ENCODE measurements at places on chromosomes 1 and 21.

DNA sequence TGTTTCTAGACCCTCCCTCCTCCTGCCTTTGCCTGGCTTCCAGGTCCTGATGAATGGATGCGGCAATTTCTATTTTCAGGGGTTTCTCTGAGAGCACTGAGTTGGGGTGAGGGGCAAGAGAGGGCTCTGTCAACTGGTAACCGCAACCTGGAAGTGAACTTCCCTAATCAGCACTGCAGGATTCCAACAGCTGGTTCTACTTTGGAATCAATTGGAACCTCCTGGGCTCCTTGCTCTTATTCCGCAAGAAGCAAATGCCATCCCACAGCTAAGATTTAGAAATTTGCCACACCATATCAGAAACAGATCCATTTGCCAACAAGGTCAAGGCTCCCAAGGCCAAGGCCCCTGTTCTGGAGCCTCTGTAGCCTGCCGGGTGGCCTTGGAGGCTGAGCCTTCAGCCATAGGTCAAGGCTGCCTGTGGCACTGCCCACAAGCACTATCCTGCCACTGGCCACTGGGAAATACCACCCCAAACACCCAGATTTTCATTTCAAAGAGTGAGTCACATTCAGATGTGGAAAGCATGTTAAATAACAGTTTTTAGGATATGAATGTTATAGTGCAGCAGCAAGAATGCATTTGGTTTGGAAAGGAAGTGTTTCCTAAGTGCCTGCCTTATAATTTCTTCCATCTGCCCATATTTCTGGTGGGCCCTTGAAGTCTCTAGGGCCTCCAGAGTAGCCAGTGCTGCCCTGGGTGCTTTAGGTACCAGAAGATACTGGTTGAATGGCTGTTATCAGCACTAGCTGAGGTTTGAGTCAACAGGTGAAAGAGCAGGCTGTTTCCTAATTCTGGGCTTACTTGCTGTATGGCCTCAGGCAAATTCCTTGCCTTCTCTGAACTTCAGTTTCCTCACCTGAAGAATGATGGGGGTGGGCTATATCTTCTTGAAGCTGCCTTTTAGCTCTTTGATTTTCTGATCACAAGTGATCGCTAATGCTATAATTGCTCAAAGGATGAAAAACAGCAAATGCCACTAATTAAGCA, 56.3 kb upstream of the JUN start:
- no peak for DNase-seq

DNA sequence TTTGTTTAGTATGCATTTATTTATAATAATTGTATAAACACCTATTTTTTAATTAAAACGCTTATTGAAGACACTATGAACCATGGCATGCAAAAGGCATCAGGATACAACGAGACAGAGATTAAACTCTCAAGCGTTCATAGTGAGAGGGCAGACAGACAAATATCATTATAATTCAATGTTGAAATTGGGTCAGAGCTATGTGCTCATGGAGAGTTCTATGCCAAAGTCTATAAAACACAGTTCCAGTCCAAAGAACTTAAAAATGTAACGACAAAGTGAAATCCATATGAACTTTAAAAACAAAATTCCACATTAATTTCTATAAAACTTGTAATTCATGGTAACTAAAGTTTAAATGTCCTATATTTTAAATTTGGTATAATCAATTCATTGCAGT, 724.0 kb downstream of the LTN1 start:
- DNase-seq, result no peak

DNA sequence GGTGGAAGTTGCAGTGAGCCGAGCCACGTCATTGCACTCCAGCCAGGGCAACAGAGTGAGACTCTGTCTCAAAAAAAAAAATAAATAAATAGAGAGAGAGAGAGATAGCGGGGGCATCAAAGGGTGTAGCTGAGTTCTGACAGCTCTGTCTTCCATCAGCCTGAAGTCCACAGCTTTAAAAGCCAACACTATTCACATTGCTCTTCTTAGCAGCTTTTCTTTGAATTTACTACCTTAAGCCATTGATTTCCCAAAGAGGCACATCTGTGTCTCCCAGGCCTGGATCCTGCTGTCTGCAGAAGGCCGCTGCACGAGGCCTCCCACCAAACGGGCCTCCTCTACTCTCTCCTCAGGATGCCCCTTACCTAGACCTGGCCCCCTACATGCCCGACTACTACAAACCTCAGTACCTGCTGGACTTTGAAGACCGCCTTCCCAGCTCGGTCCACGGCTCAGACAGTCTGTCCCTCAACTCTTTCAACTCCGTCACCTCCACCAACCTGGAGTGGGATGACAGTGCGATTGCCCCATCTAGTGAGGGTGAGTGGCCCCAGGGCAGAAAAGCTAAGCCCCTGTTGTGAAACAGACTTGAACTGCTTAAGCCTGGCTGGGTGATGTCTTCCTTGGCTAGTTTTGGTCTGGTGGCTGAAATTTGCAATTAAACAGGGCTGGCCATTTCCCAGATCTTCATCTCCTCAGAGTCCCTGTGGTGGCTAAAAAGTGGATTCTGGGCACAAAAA, 16.5 kb upstream of the SLC25A34 start:
- no peak for DNase-seq

DNA sequence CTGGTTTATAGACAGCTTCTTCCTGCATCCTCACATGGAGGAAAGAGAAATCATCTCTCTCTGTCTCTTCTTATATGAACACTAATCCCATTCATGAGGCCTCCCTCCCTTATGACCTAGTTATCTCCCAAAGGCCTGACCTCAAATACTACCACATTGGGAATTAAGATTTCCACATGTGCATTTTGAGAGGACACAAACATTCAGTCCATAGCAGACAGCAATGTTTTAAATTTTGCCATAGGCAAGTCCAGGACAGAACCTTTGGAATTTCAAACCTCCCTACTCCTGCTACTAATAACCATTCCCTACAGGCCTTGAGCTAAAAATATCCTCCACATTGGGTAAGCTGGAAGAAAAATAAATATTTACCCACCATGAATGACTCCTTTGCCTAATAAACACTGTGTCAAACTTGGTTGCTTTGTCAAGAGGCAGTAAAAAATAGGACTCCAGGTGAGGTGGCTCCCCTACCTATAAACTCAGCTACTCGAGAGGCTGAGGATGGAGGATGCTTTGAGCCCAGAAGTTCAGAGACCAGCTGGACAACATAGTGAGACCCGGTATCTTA, 113.7 kb downstream of the ZNF281 start:
- DNase-seq, result no peak

DNA sequence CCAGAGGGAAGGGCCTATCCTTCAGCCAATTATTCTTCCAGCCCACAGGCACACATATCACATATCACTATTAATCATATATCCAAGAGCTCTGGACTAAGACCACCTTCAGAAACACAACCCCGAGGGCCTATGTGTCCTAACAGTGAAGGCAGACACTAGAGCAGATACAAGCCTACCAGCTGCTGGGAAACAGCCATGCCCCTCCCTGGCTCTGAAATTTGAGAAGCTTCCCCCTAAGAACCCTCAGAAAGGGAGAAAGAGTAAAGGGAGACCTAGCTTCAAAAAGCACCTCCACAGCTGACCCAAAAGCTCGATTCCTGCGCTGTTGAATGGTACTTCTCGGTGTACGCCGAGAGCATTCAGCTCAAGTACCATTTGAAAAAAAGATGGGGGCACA, 17.4 kb downstream of the CNN3 start:
- no peak for DNase-seq

DNA sequence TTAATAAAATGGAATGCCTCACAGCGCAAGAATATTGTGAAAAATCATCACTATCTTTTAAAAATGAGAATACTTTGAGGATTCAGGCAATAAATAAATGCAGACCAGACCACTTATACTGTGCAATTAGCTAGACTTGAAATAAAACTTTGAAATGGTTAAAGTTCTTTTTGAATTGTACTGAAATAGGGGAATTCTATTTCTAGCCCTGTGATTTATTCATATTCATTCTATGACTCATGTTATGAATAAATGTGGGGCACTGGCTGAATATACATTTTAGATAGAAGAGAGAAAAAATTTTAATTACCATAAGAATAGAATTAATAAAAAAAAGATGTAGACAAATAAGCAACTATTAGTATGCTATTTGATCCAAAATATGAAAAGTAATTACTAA, 16.4 kb upstream of the USP25 start:
- no peak for DNase-seq

- DNase-seq, result no peak
Observed at GRCh38 chr1:24283326-24284155, 35.6 kb upstream of the GRHL3 start.

- DNase-seq, result peak; percentile 37
Observed at GRCh38 chr1:101264697-101265096, 27.9 kb downstream of the S1PR1 start.

DNA sequence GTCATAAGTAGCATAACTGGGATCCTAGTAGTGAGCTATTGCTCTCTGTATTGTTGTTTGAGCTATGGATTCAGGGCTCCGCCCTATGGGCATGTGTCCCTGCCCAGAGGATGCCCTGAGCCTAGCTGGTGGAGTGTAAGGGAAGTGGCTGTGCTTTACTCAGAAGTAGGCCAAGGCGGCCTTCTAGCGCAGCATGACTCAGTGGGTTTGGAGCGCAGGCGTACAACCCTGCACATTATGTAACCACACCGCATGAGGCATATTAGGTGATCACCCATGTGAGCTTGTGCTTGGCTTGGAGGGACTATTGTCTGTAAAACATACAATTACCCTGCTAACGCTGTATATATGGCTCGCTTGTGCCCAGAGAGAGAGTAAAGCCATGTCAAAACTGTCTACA, 11.1 kb upstream of the UBE2U start:
- DNase-seq, result no peak

DNA sequence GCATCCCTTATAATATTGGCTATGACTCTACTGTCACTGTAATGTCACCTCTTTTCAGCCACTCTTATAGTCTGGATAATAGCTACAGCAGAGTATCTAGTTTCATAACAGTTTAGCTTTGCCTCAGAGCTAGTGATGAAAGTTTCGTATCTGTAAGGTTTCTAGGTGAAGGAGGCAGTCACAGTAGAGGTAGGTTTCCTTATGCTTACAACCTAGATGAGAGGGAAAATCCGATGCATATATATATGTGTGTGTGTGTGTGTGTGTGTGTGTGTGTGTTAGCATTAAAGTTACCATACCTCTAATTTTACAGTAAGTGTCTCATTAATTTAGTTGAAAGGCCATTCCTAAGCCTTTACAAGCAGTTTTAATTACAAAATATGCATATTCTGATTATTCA, 2.2 kb upstream of the TOR1AIP2 start:
- no peak for DNase-seq

GRCh38 chr1:52857443-52857842, 14.9 kb downstream of the ZYG11A start:
- no peak for DNase-seq

- DNase-seq, result peak; percentile 26
Observed at GRCh38 chr1:114353262-114353661, 157.7 kb downstream of the TRIM33 start.

DNA sequence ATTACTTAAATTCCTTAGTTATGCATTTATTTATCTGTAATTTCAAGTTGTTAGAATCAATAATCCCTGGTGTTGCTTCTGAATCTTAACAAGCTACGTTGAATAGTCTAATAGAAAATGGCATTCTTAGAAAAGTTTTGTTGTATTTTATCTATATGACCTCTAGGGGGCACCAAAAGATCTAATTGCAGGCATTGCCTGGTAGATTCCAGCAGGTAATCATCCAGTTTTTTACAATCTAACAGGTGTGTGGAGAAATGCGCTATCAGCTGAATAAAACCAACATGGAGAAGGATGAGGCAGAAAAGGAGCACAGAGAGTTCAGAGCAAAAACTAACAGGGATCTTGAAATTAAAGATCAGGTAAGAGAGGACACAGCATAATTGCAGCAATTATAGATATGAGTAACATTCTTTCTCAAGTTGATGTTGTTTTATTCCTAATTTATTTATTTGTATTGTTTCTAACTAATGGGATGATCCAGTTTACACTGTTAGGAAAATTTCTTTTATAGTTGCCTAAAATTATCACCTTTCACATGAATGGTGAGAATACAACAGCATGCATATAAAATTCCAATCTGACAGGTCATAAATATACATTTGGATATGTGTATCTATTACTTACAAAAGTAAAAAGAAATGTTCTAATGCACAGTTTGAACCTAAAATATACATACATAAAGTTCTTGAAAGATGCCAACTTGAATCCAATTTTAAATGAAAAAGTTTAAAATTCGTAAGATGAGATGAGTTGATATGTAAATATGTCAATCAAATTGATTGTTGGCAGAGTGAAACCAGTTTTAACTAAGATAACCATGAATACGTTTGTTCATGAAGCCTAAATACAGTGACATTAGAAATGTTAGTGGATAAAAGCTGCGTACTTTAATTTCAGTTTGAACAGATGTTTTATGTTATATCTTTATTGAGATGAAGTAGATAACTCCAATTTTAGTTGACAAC, 88.4 kb downstream of the SDCCAG8 start:
- DNase-seq, result no peak

DNA sequence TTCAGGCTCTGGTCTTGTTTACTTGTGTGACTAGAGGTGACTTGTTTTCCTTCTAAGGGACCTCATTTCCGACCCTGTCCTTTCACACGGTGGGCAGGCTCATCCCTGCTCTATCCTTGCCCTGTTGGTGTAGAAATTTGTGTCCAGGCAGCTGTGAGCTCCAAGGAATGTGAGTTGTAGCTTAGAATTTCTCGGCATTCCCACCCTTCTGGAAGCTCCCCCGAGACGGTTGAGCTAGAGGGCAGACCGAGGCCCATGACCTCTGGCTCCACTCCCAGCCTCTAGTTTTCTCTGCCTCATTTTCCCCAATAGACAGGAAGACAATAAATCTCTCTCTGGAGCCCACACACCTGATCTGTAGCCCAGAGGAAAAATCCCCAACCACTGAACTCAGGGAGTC, 100.9 kb downstream of the NAV1 start:
- no peak for DNase-seq

Data from activated CD4-positive, alpha-beta T cell treated with anti-CD3 and anti-CD28 coated beads for 36 hours (primary cell).